Thoracic aorta (tissue), 2 donors: ENCODE measurements at places on chromosomes 12 and 14. TPM values are rescaled to one million over a fixed set of nuclear protein-coding genes. Genes with fewer than 3 reads are reported as not detected.

ANKS1B gene
- 45.5 TPM for total RNA-seq

DNA sequence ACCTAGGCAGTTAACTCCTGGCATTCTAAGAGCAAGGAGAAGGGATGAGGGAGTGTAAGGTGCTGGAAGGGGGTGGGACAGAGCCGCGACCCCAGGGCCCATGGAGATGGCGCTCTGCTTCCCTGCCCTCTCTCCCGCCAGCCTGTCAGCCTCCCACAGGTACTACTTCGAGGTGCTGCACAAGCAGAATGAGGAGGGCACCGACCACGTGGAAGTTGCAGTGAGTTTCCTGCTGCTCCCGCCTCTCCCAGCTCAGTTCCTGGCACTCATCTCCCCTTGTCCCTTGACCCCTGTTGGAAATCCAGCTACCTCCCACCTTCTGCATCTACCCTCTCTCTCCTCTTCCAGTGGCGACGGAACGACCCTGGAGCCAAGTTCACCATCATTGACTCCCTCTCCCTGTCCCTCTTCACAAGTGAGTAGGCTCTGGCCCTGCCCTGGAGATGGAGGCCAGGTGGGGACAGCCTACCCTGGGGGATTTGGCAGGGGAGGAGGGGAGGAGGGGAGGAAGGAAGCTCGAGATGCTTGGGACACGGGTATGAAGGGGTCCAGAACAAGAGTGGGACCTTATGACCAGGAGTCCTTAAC lies 88.2 kb downstream of the B4GALNT3 start:
- H3K4me1 ChIP-seq, result no peaks in the 10 kb centered on the region
- H3K27ac ChIP-seq, result no peak overlapping the region
- peaks cover 11% of the 10 kb centered on the region for H3K36me3 ChIP-seq
- no peak overlapping the region for H3K4me3 ChIP-seq
- no peaks in the 10 kb centered on the region for H3K27me3 ChIP-seq

DAO gene
- total RNA-seq, result not detected

CRY1 gene
- 24.8 TPM for total RNA-seq

DNA sequence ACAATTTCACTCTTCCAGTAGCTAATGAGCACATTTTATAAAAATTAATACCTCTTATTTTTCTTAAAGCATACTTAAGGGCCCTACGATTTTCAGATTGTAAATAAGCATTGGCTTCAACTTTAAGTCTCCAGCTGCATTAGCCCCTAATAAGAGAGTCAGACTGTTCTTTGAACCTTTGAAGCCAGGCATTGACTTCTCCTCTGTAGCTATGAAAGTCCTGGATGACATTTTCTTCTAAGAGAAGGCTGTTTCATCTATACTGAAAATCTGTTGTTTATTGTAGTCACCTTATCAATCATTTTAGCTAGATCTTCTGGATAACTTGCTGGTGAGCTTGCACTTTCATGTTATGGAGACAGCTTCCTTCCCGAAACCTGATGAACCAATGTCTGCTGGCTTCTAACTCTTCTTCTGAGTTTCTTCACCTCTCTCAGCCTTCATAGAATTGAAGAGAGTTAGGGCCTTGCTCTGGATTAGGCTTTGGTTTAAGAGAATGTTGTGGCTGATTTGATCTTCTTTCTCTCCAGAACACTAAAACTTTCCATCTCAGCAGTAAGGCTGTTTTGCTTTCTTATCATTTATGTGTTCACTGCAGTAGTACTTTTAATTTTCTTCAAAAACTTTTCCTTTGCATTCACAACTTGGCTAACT lies 377.1 kb upstream of the RGS6 start:
- DNase-seq, result no peak
- peaks cover 4% of the 10 kb centered on the region for H3K4me1 ChIP-seq
- no peak overlapping the region for H3K4me3 ChIP-seq
- H3K36me3 ChIP-seq, result no peaks in the 10 kb centered on the region
- H3K27me3 ChIP-seq, result no peaks in the 10 kb centered on the region

HVCN1 gene
- total RNA-seq, result 12.3 TPM

TBC1D30 gene
- 7.6 TPM for total RNA-seq

- H3K27me3 ChIP-seq, result no peaks in the 10 kb centered on the region
- H3K27ac ChIP-seq, result no peak overlapping the region
- H3K36me3 ChIP-seq, result no peaks in the 10 kb centered on the region
- H3K4me1 ChIP-seq, result no peaks in the 10 kb centered on the region
Observed at GRCh38 chr12:70121562-70121961, 121.7 kb upstream of the CNOT2 start.

DNA sequence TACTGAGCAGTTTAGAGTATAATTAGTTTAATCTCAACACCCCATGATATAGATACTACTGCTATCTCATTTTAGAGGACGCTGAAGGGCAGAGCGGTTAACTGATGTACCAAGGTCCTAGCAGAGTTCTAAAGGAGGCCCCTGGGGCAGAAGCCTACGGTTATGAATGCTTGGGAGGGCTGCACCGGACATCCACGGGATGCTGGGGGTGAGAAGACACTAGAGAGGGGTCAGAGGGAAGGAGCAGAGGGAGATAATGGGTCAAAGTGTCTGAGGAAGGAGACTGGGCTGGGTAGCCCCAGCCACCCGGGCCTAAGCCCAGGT lies 1.6 kb upstream of the ACTR6 start:
- no peaks in the 10 kb centered on the region for H3K27me3 ChIP-seq
- H3K4me3 ChIP-seq, result peak overlapping the region; percentile 72
- H3K4me1 ChIP-seq, result peaks cover 14% of the 10 kb centered on the region
- H3K27ac ChIP-seq, result peak overlapping the region; percentile 73

DNA sequence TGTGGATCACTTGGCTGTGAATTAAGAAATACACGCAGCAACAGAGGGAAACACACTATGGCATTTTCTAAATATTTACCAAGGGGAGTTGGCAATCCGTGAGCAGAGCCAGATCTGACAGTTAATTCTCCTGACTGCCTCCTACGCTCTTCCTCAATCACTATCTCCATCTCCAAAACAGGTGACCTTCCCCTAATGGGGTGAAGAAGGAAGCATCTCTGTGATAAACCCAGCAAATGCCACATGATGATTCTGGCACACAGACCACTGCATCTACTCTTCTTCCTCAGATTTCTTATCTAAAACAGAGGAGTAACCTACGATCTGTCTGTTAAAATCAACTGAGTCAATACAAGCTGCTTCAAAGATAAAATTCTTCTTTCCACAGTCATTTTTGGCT lies 4.4 kb downstream of the SPTB start:
- H3K4me1 ChIP-seq, result no peaks in the 10 kb centered on the region
- H3K27me3 ChIP-seq, result no peaks in the 10 kb centered on the region
- no peak overlapping the region for H3K27ac ChIP-seq

DNA sequence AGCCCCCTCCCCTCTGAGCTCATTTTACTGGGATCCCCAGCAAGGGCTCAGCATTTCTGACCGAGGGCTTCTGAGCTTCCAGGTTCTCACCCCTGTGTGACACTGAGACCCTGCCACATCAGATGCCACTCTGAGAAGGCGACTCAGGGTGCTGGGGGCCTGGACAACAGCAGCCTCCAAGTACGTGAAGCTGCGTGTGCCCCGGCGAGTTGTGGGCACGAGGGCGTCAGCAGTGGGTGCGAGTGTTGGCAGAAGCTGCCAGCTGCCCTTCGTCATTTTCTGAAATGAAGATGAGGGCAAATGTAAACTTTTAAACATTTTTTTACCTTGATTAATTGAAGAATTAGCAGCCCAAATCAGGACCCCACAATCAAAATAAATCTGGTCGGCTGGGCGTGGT lies 32.7 kb upstream of the TEX22 start:
- H3K36me3 ChIP-seq, result peaks cover 4% of the 10 kb centered on the region
- H3K27me3 ChIP-seq, result no peaks in the 10 kb centered on the region
- peaks cover 7% of the 10 kb centered on the region for H3K4me1 ChIP-seq

DNA sequence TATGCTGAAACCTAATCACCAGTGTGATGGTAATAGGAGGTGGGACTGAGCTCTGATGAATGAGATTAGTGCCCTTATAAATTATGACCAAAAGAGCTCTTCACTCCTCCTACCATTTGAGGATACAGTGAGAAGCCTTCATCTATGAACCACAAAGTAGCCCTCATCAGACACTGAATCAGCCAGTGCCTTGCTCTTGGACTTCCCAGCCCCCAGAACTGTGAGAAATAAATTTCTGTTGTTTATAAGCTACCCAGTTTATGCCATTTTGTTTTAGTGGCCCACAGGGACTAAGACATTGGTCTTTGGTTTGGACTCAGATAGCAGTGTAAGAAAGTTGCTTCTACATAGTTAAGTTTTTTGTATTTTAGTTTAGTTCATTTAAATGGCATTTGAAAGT lies 32.9 kb downstream of the ABHD12B start:
- H3K4me1 ChIP-seq, result no peaks in the 10 kb centered on the region
- DNase-seq, result no peak
- H3K27ac ChIP-seq, result no peak overlapping the region

- no peak overlapping the region for H3K27ac ChIP-seq
- H3K4me3 ChIP-seq, result no peak overlapping the region
- no peaks in the 10 kb centered on the region for H3K4me1 ChIP-seq
Observed at GRCh38 chr12:44759289-44759688, 116.8 kb downstream of the NELL2 start.

DNA sequence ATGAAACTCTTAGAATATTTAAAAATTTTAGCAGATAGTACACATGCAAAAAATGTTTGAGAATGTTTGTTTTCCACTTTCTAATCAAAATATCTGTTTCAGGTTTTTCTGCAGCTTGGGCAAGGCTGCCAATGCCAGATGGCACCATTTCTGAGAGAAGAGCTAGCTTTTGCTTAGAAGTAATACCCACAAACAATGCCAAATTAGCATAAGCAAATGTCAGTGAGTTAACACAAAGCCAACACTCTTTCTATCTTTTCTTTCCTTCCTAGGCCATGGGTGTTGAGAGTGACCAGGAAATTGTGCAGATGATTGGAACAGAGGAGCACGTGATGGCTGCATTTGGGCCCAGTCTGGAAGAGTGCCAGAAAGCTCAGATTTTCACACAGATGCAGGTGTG lies 35.2 kb downstream of the POLR3B start:
- H3K4me3 ChIP-seq, result no peak overlapping the region
- no peak for DNase-seq
- H3K4me1 ChIP-seq, result no peaks in the 10 kb centered on the region
- H3K27ac ChIP-seq, result no peak overlapping the region
- H3K36me3 ChIP-seq, result peaks cover 5% of the 10 kb centered on the region
- H3K27me3 ChIP-seq, result no peaks in the 10 kb centered on the region

DNA sequence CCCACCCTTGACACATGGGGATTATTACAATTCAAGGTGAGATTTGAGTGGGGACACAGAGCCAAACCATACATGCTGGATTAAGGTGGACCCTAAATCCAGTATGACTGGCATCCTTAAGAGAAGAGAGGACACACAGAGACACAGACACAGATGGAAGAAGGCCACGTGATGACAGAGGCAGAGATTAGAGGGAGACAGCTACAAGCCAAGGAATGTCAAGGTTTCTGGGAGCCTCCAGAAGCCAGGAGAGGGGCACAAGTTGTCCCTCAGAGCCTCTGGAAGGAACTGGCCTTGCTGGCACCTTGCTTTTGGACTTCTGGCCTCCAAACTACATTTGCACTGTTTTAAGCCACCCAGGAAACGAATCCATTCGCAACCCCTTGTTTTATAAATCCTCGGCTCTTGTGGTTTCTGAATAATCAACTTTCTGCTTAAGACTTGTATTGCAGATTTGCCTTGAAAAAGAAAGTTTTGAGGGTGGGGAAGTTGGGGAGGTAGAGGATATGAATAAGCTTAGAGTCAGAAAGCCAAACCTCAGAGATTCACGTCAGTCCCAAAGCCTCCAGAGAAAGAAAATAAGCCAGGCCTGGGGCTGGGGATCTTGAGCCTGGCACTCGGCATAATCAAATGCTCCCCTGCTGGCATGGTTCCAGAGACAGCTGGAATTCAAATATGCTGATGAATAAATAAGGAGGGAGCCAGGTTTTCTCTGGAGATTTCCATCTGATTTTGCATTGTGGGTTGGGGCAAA lies 224.2 kb upstream of the PWP1 start:
- no peaks in the 10 kb centered on the region for H3K36me3 ChIP-seq
- no peaks in the 10 kb centered on the region for H3K27me3 ChIP-seq
- H3K27ac ChIP-seq, result no peak overlapping the region
- H3K4me3 ChIP-seq, result no peak overlapping the region

NR1H4 gene
- not detected for total RNA-seq

DNA sequence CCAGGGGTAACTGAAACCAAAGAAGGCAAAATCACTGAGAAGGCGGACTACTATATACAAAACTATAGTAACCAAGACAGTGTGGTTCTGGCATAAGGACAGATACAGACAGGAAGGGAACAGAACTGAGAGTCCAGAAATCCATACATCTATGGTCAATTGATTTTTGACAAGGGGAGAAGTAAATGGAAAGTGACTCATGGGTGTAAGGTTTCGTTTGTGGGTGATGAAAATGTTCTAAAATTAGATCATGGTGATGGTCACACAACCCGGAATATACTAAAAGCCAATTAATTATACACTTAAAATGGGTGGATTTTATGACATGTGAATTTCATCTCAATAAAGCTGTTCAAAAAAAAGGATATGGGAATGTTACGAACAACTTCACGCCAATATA lies 18.7 kb downstream of the ANGEL1 start:
- no peak overlapping the region for H3K27ac ChIP-seq
- H3K4me3 ChIP-seq, result no peak overlapping the region

- H3K27me3 ChIP-seq, result no peaks in the 10 kb centered on the region
- H3K4me1 ChIP-seq, result peaks cover 11% of the 10 kb centered on the region
- H3K4me3 ChIP-seq, result no peak overlapping the region
- no peaks in the 10 kb centered on the region for H3K36me3 ChIP-seq
Observed at GRCh38 chr14:61551384-61551783, 143.9 kb upstream of the HIF1A start.

RNASE1 gene
- 537 TPM for total RNA-seq

DNA sequence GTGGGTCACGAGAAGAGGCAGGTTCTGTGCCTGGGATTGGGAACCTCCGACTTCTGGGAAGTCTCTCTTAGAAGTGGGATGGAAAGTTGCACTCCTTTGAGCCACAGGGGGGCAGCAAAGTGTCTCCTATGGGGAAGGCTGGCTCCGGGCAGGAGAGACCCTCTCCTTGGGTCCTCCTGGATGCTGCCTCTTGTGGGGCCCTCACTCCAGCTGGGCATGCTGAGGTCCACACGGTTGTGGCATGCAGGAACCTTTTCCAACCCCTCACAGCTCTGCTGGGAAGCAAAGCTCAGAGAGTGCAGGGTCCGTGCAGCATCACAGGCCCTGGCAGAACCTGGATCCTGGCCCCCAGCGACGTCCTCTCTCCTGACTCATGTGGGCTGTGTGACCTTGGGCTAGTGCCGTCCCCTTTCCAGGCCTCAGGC lies 17.4 kb downstream of the SDSL start:
- H3K27ac ChIP-seq, result no peak overlapping the region
- H3K36me3 ChIP-seq, result no peaks in the 10 kb centered on the region
- no peak for DNase-seq
- H3K4me3 ChIP-seq, result no peak overlapping the region
- H3K4me1 ChIP-seq, result no peaks in the 10 kb centered on the region

SIVA1 gene
- 320 TPM for total RNA-seq

SARNP gene
- 49.2 TPM for total RNA-seq

PZP gene
- total RNA-seq, result not detected

DNA sequence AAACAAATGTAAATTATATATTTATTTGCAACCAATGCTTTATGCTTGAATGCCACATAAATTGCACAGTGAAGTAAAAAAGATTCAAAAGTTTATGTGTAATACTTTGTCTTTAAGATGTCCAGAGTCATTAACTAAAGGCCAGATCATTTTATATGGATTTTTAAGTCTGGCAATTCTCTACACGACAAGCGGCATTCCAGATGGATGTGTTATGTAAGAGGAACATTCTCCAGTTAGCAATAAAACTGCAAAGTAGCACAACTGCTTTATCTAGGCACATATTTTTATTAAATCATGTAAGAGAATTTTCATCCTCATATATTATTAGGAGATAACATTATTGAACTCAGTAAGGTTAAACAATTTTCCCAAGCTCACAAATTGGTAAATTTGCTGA lies 1717.7 kb upstream of the SEL1L start:
- no peak overlapping the region for H3K4me3 ChIP-seq
- DNase-seq, result no peak
